Aorta (tissue), 5 donors: ENCODE measurements at places on chromosomes 4 and X. TPM values are rescaled to one million over a fixed set of nuclear protein-coding genes. Genes with fewer than 3 reads are reported as not detected.

- DNase-seq, result no peak
- H3K27me3 ChIP-seq, result no peaks in the 10 kb centered on the region
- H3K27ac ChIP-seq, result no peak overlapping the region
Observed at GRCh38 chrX:17052793-17053192, 106.3 kb downstream of the REPS2 start.

- H3K4me1 ChIP-seq, result no peaks in the 10 kb centered on the region
- no peak overlapping the region for H3K4me3 ChIP-seq
- DNase-seq, result no peak
- no peaks in the 10 kb centered on the region for H3K27me3 ChIP-seq
- no peak overlapping the region for H3K27ac ChIP-seq
Observed at GRCh38 chrX:20507901-20508620, 241.4 kb upstream of the RPS6KA3 start.

DNA sequence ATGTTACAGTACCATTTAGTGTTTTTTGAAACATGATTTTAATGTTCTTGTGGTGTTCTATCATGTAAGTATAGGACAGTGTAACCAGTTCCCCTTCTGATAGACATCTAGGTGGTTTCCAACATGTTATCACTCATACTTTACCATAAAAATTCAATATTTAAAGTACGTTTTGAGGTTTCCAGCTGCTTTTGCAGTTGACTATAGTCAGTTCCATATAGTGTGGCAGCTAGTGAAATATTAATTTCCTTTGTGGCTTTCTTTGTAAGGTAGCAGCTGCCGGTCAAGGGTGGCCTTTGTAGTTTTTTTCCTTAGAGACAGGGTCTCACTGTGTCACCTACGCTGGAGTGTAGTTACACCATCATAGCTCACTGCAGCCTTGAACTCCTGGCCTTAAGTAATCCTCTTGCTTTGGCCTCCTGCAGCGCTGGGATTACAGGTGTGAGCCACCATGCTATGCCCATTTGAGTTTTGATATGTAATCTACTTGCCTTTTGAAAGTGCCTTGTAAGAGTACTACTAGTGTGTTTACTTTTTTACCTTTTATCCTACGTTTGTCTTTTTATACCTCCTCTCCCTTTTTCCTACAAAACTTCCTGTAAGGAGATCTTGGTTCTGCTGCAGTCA is 63.0 kb downstream of the ARHGAP10 start:
- H3K4me1 ChIP-seq, result peaks cover 8% of the 10 kb centered on the region
- no peak overlapping the region for H3K27ac ChIP-seq
- H3K27me3 ChIP-seq, result no peaks in the 10 kb centered on the region

DNA sequence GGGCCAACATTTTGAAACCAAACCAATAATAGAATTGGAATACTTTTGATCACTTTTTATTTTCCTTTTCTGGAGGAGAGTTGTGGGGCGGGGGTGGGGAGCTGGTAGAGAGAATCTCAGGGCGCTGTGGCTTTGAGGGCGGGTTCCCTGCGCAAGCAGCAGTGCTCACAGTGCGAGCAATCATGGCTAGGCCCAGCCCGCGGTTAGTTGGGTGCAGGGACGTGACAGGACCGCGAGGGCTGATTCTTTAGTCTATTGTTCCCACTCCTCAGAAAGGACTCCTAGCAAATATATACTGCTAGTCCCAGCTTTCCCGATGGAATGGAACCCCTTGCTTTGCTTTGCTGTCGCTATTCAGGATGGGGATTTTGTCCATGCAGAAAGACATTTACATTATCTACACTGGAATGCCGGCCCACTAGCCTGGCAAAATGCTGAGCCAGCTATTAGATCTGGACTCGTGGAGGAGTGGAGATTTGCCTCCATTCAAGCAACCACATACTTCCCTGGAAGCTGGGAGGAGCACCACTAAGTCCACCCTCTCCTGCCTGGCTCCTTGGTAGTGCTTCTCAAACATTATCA is 23.9 kb upstream of the APLN start:
- H3K27me3 ChIP-seq, result no peaks in the 10 kb centered on the region
- H3K4me1 ChIP-seq, result no peaks in the 10 kb centered on the region
- DNase-seq, result no peak
- no peak overlapping the region for H3K4me3 ChIP-seq
- no peaks in the 10 kb centered on the region for H3K36me3 ChIP-seq

DCAF12L2 gene
- not detected for polyA plus RNA-seq

USP17L30 gene
- not detected for polyA plus RNA-seq

ALAS2 gene
- polyA plus RNA-seq, result not detected
